ENCODE measurements at places on chromosomes 7 and 10.

GRCh38 chr10:122561212-122561611 lies 658 bp downstream of the DMBT1 start:
- DNase-seq = no peak

- DNase-seq = no peak
Observed at GRCh38 chr10:121216721-121217181, 365.6 kb downstream of the WDR11 start.

GRCh38 chr7:72106405-72106804 lies 305.7 kb downstream of the CALN1 start:
- DNase-seq = no peak

GRCh38 chr10:82498976-82499375 lies 624.0 kb downstream of the NRG3 start:
- DNase-seq = no peak

DNA sequence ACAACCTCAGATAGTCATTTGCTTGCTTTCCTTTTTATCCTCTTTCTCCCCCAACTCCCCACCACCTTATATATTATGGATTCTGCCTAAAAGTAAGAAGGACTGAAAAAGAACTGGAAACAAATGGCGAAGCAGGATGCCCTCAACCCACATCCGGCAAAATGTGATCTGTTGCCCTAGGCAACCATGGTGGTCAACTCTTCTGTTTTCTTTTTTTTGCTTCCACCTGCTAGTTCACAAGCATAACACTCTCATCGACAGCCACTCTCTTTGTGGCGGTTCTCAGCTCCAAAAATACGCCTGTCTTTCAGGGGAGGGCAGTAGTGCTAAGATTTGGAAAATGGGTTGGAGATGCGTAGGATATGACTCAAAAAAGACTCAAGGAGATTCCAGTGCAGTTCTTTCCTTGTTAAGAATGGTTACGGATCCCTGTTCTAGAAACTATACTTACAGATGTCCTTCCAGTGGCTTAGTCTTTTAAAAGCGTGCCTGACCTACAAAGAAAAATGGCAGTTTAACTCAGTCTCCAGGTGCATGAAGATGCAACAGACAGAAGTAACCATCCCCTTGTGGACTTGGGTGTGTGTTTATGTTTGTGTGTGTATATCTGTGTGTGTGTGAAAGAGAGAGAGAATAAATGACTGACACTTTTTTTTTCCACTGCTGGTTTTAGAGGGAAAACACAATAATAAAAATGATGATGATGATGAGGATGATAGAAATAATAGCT lies 10.7 kb downstream of the APBB1IP start:
- no peak for DNase-seq

- no peak for DNase-seq
Observed at GRCh38 chr7:139329119-139329518, 12.0 kb upstream of the FMC1 start.

DNA sequence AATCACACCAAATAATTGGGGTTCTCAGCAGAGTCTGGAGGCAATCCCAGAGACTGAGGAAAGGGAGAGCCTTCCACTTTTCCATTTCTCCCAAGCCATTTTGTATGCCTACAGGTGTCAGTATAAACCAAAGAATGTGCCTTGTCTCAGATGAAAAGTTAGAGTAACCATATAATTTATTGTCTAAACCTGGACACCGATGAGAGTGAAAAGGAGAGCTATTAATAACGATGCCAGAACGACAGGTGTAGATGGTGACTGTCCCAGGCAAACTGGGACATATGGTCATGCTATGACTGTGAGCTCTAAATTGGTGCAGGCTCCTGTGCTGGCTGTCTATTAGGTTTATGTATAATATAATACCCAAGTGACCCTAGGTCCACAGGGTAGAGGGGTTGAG lies 219.6 kb downstream of the ARHGAP12 start:
- no peak for DNase-seq

- DNase-seq = no peak
Observed at GRCh38 chr7:142250705-142251104, 7.2 kb downstream of the PRSS58 start.

- DNase-seq = peak; percentile 40
Observed at GRCh38 chr10:123642293-123642692, 23.9 kb upstream of the GPR26 start.

DNA sequence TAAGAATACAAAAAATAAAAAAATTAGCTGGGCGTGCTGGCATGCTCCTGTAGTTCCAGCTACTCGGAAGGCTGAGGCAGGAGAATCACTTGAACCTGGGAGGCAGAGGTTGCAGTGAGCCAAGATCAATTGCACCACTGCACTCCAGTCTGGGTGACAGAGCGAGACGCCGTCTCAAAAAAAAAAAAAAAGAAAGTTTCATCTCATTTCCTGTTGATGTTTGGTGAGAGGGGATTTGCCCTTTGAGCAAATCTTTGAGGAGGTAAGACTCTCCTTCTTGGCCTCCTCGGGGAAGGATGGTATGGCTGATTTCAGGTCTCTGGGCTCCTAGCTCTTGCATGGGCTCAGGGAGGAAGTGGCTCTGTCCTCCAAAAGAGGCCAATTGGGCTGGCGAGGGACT lies 3.6 kb upstream of the GRID2IP start:
- DNase-seq = no peak

GRCh38 chr7:76303202-76304147 lies 1.0 kb downstream of the HSPB1 start:
- DNase-seq = peak; percentile 93

- no peak for DNase-seq
Observed at GRCh38 chr10:93255546-93255945, 181.9 kb downstream of the CYP26A1 start.

GRCh38 chr10:74973741-74974392 lies 137.6 kb upstream of the SAMD8 start:
- DNase-seq = no peak

DNA sequence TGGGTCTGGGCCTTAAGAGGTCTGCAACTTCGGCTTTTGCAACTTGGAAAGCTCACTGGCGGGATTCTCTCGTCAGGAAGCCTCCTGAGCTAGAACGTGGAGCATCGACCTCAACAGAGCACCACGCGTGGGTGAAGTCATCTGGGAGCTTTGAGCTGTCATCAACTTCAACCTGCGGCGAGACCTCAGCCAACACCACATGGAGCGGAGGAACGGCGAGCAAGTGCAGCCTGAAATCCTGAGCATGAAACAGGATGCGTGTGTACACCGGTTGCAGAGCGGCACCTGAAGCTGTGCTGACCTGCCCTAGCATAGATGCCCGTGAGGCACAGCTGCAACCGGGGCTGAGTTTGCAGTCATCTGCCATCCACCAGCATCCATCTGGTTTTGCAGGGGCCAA lies 295.7 kb upstream of the SHH start:
- DNase-seq = no peak

DNA sequence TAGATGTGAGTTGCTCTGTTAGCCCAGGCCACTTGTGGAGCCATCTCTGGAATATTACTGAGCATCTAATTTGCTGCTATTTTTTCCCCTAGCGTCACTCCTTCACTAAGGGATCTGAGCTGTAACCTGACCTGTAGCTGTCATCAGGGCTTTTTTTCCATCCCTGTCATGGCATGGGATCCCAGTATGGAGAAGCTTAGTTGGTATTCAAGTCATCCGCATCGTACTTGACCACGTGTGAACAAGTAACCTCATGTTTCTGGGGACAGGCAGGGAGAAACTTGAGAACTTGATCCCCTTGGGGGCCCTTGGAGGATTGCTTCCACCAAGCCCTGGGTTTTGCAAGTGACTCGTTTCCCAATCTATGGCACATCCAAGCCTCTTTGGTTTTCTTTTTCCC lies 474.4 kb upstream of the GALNT17 start:
- no peak for DNase-seq

DNA sequence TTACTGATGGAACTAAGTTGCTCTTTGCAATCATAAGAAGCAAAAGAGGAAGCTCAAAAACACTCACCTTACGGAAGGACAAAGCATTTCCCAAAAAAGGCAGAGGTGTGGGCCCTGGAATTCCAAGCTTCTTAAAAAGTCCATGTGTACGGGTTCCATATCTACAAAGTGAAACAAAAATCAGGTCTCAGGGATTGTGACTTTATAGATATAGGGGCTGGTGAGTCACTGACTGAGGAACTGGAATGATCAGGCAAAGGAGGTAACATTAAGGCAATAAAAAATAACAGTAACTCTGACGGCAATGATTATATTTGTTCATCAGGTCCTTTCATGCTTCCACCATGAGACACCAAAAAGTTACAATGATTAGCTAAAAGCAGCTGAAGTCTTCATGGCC lies 4.0 kb downstream of the CYP3A7 start:
- DNase-seq = no peak

- DNase-seq = no peak
Observed at GRCh38 chr7:74464931-74465886, 11.5 kb downstream of the GTF2IRD1 start.

GRCh38 chr10:9097206-9097990 lies 1042.9 kb downstream of the GATA3 start:
- no peak for DNase-seq

DNA sequence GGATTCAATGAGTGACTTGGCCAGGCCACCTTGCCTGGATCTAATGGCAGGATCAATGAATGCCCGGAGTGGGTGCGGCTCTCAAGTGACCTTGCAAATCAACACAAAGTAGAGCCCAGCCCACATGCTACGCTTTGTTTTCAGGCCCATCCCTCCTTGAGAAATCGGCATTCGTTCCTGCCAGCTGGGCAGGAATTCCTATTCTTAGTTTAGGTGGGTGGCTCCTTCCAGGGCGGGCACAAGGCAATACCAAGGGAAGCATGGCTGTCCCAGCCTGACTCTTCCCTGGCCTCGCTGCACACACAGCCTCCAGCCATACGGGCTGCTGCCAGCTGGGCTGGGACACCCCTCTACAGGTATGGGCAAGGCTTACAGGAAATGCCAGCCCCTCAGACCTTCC lies 119.3 kb downstream of the SH3PXD2A start:
- DNase-seq = no peak

DNA sequence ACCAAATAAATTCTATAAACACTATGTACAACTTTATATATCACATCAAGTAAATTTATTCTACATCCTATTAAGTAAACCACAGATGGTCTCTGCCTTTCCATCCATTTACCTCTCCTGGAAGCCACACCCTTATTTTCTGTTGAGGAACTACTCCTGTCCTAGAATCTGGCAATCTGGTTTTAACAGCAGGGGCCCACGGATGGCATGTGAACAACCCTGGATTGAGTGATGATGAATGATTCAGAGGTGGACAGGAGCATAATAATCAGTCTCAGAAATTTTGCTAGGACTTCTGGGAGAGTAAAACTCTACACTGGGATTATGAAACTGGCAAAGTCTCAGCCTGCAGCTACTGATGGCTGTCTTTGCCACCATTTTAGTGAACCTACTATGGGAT lies 54.1 kb downstream of the CDK6 start:
- DNase-seq = no peak

- DNase-seq = no peak
Observed at GRCh38 chr10:91238191-91238590, 17.7 kb downstream of the PCGF5 start.

- peak; percentile 46 for DNase-seq
Observed at GRCh38 chr7:101315336-101315735, 6.3 kb downstream of the IFT22 start.

DNA sequence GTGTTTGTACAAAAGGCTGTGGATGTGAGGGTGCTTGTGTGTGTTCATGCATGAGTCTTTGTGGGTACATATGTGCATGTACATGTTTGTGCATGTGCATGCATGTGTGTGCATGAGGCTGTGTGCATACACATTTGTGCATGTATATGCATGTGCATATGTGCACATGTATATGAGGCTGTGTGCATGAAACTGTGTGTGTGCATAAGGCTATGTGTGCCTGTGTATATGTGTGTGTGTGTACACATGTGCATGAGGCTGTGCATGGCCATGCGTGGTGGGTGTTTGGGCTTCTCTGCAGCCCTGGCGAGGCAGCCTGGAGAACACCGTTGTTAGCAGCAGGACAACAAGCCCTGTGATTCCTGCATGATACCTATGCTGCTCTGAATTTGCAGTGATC lies 207.7 kb upstream of the ADCY1 start:
- no peak for DNase-seq

GRCh38 chr7:159060440-159060839 lies 84.2 kb downstream of the VIPR2 start:
- no peak for DNase-seq

DNA sequence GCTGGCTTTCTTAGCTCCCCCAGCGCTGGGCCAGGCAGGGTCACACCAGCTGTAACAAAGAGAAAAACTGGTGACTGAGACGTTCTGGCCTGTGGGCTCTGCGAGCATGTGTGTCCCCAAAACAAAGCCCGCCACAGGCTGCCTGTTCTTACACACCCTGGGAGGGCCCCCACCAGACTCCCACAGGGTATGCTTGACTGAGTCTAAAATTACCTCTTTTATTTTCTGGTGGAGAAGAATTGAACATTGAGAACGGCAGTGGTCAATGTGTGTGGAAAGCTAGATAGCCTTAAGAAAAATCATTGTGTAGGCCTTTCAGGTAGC lies 808 bp downstream of the C10orf71 start:
- DNase-seq = no peak

- DNase-seq = no peak
Observed at GRCh38 chr7:148535217-148535616, 55.3 kb upstream of the C7orf33 start.

- DNase-seq = peak; percentile 42
Observed at GRCh38 chr10:73577788-73578187, 13.4 kb downstream of the USP54 start.

DNA sequence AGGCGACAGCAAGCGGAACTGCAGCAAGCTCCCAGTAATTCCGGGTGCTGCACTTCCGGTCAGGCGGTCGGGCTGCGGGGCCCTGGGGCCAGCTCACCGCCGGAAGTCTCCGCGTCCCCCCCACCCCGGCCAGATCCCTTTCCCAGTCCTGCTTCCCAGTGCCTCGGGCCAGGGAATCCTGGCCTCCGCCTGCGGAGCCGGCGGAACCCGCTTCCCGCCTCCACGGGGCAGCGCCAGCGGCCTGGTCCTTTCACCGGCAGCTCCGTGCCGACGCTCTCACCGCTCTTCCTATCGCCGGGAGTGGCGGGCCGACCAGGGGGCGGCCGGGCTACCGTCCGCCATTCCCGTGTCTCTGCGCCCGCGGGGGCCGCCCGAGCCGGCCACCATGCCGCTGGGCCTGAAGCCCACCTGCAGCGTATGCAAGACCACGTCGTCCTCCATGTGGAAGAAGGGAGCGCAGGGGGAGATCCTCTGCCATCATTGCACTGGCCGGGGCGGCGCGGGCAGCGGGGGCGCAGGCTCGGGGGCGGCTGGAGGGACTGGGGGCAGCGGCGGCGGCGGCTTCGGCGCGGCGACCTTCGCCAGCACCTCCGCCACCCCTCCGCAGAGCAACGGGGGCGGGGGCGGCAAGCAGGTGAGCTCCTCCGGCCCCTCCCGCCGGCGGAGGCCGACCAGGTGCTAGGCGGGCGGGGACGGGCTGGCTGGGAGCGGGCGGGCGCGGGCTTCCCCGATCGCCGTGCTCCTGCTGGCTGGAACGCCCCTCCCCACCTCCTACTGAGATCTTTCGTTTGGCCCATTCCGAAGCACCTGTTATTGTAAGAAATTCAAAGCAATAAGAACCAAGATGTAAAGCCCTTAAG lies at the start of gene GATAD1:
GATAD1 (plus strand) TSS at position 138 of the 860 bp plus-strand sequence; CDS start at position 386, 248 bp downstream.
- DNase-seq = peak; percentile 89

GRCh38 chr7:157475095-157475494 lies 138.3 kb downstream of the DNAJB6 start:
- DNase-seq = no peak

- DNase-seq = no peak
Observed at GRCh38 chr7:131608116-131608500, 51.7 kb upstream of the PODXL start.
